ENCODE measurements at places on chromosomes 13 and 19.

DNA sequence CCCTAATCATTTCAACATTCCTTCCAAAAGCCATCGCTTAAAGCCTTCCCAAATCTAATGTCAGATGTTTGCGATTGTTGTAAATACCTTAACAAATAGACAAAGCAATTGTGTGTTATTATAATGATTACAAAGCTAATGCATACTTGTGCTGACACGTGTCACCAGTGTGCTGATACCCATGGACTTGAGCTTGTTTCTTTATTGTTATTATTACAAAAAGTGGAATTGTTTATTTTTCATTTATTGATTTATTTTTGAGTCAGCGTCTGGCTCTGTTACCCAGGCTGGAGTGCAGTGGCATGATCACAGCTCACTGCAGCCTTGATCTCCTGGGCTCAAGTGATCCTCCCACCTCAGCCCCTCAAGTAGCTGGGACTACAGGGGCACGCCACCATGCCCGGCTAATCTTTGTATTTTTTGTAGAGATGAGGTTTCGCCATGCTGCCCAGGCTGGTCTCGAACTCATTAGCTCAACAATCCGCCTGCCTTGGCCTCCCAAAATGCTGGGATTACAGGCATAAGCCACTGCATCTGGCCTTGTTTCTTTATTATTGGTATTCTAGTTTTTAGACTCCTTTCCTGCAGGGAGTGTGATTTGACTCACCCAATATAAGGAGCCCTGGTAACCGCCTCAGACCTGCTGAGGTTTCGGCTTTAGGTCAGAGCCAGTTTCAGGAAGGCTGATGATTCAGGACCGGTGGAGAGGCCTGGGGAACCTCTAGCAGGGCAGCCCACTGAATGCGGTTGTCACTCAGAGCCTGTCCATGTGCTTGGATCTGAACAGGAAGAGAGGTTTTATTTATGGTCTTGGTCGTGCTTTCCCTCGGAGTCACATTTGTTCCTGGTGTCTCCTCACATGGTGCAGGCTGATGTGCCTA lies 2.1 kb upstream of the FBXO17 start:
- DNase-seq, result no peak

DNA sequence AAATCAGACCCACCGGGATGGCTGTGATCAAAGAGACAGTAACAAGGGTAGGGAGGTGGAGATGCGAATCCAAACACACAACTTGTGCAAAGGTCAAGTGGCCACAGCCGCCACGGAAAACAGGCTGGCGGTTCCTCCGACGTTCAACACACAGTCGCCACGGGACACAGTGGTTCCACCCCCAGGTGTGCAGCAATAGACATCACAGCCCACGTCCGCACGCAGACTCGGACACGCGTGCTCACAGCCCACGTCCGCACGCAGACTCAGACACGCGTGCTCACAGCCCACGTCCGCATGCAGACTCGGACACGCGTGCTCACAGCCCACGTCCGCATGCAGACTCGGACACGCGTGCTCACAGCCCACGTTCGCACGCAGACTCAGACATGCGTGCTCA lies 70.1 kb downstream of the RASA3 start:
- no peak for DNase-seq

DNA sequence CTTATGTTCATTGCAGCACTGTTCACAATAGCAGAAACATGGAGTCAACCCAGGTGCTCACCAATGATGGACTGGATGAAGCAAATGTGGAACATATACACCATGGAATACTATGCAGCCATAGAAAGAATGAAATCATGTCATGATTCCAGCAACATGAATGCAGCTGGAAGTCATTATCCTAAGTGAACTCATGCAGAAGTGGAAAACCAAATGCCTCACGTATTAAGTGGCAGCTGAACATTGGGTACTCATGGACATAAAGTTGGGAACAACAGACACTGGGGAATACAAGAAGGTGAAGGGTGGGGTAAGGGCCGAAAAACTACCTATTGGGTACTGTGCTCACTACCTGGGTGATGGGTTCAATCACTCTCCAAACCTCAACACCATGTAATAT lies 915.9 kb downstream of the UQCRFS1 start:
- no peak for DNase-seq

DNA sequence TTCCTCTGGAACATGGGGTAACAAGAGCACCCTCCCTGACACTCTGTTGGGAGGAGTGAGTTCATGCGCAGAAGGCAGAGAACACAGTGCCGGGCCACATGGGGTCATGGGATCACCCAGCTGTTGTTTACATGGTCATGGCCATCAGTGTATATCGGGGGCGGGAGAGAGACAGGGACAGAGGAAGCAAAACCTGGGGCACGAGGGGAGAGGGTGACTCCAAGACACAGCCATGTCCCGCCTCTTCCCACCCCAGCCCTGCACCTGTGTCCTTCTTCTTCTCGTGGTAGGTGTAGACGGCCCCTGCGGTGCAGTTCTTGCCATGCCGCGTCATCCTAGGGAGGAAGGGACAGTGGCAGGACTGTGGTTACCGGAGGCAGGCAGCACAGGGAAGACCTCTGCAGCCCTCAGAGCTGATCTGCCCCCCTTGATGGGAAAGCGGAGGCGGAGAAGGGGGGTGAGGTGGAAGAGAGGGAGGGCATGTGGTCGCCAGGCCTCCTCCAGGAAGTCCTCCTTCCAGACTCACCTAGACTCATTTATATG lies 19.9 kb downstream of the NOSIP start:
- no peak for DNase-seq

- no peak for DNase-seq
These were observed 826.5 kb downstream of the UQCRFS1 start for GRCh38 chr19:28386470-28386869.

DNA sequence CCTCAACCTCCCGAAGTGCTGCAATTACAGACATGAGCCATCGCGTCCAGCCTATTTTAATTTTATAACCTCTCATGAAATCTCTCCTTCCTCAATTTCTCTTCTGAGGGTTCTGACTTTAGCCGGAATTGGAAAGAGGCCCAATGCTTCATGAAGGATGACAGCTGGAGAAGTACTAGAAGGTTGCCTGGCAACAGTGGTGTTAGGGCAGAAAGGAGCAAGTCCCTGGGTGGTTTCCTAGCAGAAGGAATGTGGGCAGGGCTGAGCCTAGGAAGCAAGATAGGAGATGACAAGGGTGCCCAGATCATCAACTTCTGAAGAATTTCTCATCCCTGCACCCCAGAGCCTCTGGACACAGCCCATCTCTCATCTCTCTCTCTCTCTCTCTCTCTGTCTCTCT lies 25.8 kb downstream of the CACNG6 start:
- no peak for DNase-seq

- no peak for DNase-seq
These were observed 1.5 kb upstream of the FXYD1 start for GRCh38 chr19:35136977-35137702.

GRCh38 chr19:19487077-19487949 lies 28.0 kb downstream of the TSSK6 start:
- DNase-seq, result no peak

DNA sequence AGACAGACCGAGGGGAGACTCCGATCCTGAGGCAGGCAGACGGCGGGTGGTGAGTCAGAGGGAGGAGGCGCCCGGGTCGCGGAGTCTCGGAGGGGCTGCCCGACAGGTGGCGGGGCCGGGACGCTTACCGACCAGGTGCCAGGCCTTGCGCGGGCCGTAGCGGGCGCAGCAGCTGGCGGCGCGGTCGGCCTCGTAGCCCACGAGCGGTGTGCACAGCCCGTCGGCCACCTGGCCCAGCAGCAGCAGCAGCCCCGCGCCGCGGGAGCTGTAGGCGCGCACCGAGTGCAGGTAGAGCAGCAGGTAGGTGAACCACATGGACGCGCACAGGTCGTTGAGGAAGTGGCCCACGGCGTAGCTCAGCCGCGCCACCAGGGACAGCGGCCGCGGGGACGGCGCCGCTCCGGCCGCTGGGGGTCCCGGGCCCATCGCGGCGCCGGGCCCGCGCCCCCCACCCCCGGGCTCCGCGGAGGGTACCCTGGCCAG lies 367 bp downstream of the MFSD12 start:
- no peak for DNase-seq

DNA sequence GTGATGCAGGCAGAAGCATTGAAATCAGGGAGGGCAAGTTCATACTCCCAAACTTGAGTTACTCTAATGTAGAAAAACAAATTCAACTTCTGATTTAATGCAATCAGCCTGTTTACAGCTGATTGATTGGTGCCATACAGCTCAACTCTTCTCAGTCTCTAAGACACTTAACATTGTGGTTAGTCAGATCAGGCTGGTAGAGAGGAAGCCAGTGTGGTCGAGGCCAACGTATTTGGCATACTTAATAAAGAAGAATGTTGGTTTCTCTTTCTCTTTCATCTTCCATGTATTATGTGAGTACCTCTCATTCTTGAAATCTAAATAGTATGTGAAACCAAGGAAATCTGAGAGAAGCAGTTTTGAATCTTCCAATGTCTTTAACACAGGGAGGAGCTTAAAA lies 255.0 kb upstream of the SLITRK1 start:
- DNase-seq, result no peak

DNA sequence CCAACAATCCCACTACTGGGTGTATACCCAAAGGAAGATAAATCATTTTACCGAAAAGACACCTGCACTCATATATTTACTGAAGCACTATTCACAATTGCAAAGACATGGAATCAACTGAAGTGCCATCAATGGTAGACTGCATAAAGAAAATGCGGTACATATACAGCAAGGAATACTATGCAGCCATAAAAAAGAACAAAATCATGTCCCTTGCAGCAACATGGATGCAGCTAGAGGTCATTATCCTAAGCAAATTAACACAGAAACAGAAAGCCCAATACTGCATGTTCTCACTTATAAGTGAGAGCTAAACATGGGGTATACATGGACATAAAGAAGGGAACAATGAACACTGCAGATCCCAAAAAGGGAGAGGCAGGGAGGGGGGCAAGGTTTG lies 2.7 kb upstream of the ZNF507 start:
- DNase-seq, result no peak

DNA sequence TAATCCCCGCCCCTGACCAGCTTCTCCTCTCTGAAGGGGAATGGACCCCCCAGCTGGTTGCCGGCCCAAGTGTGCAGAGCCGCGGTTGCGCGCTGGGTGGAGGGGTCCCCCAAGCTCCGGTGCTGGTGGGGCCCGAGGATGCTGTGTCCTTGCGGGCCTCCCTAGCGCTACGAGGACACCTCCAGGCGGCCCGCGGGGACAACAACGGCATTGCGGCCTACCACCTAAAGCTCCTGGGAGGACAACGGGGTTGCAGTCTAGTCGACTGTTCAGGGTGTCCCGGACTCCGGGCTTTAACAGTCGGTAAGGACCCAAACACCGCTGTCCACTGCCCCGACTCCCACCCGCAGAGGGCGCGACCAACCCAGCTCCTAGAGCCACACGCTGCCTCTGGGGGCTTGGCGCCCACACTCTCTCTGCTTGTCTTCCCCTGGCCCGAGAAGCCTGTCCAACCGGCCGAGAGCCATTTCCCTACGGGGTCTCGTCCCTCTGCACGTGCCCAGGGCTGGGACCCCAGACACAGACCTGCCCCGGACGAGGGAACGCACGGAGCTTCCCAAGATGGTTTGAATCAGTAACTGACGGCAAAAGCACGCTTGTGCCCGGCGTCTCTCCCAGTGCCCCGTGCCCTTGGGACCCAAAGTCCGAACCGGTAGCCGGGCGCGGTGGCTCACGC lies 927 bp upstream of the SDHAF1 start:
- DNase-seq, result no peak

DNA sequence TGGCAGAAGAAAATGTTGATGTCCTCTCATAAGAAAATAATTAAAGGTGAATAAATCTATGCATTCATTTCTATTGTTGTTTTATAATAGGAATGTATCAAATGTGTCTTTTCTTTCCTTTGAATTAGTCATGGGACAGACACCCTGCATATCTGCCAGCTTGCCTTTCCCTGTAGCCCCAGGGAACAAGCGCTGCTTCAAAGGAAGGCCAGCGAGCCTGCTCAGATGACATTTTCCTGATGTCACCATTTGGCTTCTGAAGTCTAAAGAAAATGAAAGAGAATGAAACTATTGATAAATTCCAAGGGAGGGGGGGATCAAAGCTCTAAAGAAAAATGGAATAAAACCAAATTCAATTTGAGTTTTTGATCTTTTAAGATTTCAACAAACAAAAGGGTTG lies 574.8 kb downstream of the IRS2 start:
- no peak for DNase-seq

- DNase-seq, result no peak
These were observed 34.2 kb downstream of the SACS start for GRCh38 chr13:23399347-23399746.

GRCh38 chr13:74128156-74128767 lies 5.9 kb downstream of the KLF12 start:
- DNase-seq, result no peak

DNA sequence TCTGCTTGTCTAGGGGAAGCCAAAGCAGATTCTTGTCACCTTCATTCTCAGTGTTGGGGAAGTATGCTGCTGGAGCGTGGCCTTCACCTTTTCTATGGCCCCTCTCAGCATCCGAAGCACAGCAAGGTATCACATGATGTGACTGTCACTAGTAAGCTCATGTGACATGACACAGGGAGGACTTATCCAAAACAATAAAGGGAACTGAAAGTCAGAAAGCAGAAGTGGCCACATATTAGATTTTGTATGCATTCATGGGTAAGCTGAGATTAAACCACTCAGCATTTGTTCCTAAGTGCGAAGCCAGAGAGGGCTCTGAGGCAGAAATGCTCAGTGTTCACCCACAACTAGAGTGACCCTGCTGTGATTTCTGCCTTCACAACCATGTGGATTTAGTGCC lies 72.8 kb upstream of the PCDH8 start:
- DNase-seq, result no peak

DNA sequence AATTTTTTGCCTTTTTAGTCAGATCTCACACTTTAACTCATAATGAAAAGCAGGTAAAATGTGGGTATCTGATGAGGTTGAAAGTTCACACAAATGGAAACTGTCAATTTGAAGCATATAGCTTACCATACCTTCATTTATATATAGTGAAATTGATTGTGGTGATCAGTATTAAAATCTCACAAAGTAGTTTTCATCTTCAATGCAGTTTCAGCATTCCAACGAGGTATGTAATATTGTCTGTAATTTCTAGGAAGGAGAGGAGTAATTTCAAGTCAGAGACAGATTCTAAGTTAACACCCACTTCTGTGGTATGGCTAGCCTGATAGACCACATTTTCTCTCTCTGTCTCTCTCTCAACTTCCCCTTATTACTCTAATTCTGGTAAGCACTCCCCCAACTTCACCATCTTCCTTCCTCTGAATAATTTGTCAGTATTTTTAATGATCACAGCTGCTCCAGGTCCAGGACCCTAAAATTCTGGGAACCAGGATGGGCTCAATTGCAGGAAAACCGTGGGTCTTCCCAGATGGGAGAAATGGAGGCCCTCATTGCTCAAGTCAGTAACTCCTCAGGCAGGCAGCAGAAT lies 455.7 kb downstream of the FGF9 start:
- DNase-seq, result no peak

GRCh38 chr19:32830231-32831014 lies 39.1 kb downstream of the SLC7A9 start:
- no peak for DNase-seq

Measured in NCI-H187 (cell line).